ENCODE measurements at places on chromosomes 5 and 9.

DNA sequence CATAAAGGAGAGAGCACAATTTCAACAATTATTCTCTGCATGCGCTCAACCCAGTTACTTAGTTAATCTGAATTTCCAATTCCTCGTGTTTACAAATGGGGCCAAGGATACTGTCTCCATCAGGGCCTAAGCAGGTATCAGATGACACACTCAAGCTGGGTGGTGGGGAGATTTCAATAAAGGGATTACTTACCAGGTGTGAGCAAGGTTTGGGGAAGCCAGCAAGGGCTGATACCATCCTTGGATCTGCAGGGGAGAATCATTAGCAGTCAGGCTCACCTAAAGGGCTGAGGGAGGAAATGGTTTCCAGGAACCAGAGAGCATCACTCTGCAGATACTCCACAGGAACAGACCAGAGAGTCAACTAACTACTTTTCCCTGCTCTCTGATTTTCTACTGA, 487.1 kb downstream of the NTRK2 start:
- DNase-seq = no peak

DNA sequence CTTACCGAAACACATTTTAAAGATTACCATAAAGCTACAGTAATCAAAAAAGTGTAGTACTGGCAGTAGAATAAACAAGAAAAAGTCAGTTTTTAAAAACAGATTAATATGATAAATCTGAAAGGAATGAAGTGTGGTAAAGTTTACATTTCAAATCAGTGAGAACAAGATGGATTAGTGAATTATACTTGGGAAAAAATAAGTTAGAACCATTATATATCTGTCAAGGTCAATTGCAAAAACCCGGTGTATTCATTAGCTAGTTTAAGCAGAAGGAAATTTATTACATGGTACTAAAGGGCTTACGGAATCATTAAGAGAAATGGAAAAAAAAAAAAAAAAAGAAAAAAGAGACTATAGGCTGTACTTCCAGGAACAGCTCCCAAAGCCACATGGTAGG, 164.3 kb downstream of the MUSK start:
- no peak for DNase-seq

DNA sequence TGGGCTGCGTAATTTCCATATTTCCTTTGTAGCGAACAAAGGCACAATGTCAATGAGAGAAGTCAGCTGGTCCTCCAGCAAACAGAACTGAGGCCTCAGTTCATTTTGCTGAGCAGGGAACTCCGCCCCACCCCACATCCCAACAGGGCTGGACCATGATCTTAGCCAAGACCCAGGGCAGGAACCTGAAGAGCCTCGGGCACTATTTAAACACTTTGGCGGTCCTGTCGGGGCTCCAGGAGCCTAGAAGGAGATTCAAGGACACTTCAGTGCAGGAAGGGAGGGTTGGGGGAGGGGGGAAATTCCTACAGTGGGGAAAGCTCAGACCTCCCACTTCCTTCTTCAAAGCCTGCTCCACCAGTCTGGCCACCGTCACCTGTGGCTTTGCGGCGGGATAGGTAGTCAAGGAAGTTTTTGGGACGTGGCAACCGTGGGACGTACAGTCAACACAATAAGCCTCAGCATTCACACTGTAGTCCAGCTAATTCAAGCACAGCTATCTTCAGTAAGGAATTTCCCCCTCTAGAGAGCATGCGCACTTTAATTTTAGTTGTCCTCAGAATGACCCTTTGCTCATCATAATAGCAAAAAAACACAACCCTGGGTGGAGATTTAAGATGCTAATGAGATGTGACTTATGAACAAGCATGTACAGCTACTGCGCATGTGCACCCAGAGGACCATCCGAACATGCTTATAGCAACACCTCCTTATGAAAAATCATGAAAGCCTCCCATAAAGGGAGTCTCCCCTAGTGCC, 30.9 kb downstream of the S1PR3 start:
- DNase-seq = no peak

DNA sequence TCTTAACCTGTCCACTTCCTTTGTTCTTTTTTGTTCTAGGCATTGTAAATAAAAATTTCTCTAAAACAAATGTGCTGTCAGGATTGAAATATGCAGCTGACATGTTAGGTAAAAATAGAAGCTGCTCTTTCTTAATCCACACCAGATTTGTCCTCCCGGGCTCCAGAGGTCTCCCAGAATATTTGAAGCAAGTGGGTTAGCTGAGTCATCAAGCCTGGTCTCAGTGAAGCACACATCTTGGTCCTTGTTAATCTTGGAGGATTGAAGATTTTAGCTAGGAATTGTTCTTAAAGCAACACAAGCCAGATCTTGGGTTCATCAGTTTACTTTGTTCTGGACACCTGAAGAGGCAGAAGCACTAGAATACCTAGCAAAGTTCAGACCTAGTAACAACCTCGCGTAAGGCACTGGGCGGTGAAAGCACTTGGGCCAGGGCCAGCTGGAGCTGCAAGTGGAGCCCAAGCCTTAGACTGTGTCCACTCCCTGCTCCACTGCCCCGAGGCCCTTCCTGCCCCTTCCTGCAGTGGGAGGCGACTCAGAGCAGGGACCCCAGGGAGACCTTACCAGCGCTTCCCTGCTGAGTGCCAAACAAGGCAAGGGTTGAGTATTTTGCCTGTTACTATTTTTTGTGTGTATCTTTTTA, 36.5 kb downstream of the HABP4 start:
- DNase-seq = no peak

DNA sequence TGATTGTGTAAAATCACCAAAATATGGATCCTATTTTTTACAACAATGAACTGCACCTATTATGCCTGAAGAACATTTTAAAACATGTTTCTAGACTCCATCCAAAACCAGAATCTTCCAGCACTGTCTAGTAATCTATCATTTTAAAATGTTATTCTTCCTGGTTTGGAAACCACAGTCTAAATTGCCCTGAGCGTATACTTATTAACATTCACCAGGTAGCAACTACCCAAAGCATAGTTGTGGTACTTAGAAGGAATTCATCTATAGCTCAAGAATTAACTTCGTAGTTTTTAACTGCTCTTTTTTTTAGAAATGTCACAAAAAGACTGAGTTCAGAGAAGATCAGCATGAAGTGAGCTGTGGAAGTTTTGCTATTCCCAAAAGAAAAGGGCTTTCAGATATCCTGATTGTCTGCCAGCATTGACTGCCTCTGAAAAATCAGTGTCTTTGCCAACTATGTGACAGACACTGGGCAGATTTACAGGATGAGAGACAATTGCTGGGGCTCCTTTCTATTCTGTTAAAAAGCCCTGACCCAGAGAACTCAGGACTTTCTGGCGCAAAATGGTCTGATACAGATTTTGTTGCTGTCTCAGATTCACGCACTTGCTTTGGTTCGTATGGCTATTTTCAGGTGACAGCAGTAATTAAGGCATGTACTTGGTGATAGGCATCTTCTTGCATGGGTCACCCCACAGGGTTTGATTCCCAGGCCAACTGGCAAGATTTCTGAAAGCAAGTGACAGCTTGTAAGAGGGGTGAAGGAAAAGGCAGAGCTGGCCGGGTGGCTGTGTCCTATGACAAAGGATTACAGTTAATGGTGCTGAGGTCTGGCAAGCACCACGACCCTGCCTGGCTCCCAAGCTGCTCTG, 152.5 kb upstream of the RAI14 start:
- no peak for DNase-seq

DNA sequence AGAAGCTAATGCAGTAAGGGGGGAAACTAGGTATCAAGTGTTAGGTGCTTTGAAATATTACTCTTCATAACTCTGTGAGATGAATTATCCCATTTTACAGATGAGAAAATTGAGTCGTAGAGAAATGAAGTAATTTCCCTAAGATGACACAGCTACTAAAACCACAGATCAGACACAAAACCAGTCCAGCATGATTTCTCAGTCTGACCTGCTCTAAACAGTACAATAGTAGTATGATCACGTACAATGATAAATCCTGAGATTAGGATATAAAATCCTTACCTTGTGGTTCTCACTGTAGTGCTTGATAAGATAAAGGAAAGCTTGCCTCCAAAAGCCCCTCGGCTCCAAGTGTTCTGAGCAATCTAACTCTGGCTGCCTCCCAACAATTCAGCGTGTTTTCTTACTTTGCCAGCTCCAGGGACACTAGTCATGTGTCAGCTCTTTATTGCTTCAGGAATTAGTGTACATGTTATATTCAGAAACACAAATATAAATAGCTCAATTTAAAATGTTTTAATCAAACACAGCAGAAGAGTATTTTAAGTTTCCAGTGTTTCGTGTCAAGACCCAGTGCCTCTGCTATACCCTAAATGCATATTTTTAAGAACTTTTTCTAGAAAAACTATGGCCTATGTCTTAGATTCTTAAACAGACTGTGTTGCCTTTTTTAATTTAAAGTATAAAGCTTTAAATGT, 243.6 kb downstream of the DENND1A start:
- DNase-seq = no peak

DNA sequence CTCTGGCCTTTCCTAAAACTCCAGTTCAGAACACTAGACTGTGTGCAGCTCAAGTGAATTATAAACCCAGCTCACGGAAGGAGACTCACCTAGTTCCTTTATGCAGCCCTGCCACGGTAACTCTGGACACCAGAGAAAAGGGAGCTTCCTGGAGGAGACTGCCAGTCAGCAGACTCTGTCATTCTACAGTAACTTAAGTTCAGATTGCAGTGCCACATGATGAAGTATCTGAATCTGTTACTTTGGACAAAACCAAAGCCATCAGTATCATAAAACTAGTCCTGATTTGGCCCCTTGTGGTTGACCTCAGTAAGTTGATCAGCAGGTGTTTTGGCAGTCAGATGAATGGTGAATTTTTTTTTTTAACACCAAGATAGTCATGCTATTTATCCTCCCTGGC, 2.7 kb downstream of the MTRR start:
- DNase-seq = no peak

GRCh38 chr9:3980212-3980611, 319.7 kb downstream of the GLIS3 start:
- DNase-seq = no peak

GRCh38 chr5:124948754-124949275, 202.4 kb upstream of the ZNF608 start:
- no peak for DNase-seq

- DNase-seq = no peak
These were observed 517.0 kb upstream of the CHD1 start for GRCh38 chr5:99445805-99446204.

DNA sequence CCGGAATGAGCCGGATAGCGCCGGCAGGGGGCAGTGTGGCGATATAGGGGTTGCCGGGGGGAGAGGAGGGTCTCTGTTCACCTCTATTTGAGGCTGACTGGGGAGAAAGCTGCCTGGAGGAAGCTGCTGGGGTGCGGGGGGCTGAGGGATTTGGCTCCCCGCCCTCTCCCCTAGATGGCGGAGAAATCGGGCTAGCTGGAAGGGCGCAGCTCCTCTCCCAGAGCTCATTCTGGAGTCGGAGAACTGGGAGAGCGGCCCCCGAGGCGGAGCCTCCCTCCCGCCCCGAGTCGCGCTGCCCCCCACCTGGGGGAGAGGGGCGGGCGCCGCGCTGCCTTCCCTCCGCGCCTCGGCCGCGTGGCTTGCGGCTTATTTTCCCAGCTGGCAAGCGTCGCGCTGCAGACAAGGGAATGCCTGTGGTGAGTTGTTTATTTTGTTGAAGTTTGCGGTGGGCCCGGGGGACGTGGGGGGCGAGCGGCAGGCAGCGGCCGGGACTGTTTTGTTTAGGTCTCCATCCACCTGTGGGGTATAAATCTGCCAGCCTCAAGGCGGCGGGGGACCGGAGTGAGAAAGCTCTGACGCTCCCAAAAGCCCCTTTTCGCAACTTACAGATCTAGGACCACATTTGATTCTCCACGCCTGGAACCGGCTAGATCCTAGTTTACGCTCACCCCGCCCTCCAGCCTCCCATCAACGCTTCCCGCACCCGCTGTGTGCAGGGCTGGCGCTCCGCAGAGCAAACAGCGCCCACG, 4.1 kb upstream of the RGMB start:
- DNase-seq = no peak

DNA sequence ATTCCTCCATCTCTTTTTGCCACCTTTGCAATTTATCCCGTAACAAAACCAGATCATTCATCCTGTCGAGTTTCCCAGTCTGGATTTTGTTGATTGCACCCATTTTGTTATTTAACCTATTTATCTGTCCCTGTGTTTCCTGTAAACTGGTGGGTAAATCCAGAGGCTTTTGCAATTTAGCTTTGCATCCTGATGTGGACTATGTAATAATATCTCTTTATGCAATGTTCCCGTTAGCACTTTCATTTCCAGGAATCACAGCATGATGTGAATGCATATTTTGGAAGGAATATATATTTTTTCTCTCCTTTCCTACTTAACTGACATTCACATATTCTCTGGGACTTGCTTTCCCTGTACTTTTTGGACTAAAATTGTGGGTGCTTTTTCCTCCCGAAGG, 240.3 kb upstream of the GAS1 start:
- DNase-seq = no peak

- DNase-seq = no peak
These were observed 161.4 kb downstream of the CD180 start for GRCh38 chr5:67035098-67035740.

DNA sequence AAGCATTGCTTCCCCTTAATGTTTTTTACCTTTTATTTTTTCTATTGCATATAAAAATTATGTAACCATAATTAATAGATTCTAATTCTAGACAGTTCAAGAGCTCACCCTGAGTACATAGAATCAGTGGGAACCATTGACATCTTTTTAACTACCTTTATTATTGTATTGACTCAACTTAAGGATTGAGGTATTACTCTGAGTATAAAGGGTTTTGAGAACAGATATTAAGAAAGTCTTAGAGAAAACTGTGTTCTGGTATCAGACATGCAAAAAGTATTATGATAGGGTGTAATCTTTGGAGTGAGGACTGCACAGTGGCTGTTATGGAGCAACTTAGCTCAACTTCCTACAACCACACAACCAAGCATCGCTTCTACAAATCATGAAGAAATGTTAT, 8.9 kb downstream of the SPEF2 start:
- no peak for DNase-seq

DNA sequence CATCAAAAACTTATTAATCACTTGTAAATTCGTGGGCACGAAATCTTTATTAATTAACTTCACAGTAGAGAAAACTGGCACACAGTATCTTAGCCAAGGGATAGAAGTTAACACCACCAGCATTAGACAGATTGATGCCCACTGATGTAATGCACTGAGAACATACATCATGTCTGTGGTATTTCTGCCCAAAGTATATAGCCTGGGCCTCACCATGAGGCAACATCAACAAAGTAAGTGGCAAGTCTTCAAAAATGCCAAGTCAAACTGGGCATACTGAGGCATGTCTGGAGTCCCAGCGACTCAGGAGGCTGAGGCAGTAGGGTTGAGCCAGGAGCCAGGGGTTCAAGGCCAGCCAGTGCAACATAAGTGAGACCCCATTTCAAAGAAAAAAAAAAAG, 79.5 kb downstream of the GLIS3 start:
- DNase-seq = no peak

GRCh38 chr5:52657247-52657645, 130.5 kb upstream of the ITGA1 start:
- DNase-seq = no peak

DNA sequence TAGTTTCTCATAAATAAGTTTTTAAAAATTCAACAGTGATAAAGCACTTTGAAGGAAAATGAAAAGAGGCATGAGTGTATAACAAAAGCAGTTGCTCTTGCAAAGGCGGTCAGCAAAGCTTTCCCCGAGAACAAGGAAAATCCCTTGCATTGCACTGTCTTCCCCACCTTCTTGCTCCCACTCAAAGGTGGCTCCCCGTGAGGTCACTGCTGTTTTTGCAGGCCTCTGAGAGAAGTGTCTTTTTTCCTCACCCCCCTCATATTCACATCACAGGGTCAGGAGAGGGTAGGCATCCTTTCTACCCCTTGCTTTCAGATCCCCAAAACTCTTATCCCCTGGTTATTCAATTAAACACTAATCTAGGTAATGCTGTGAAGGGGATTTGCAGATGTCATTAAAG, 15.2 kb upstream of the SLC36A1 start:
- DNase-seq = no peak

- DNase-seq = no peak
These were observed 910.2 kb downstream of the TAF11L14 start for GRCh38 chr5:18544421-18544820.

Measured in stimulated activated CD4-positive, alpha-beta T cell treated with anti-CD3 and anti-CD28 coated beads, TNF-alpha, amount 100 ng/mL, for 48 hours (primary cell).